ENCODE measurements at places on chromosomes 16 and 17. TPM values are rescaled to one million over a fixed set of nuclear protein-coding genes. Genes with fewer than 3 reads are reported as not detected.

The PLEKHH3 gene
- total RNA-seq: 64.8 TPM

The SLX4 gene
- 2.4 TPM for total RNA-seq

The TOM1L1 gene
- 15.9 TPM for total RNA-seq

The ABCC6 gene
- 2.2 TPM for total RNA-seq

The TMIGD1 gene
- not detected for total RNA-seq

The GSDMA gene
- total RNA-seq: 1.3 TPM

The KRTAP3-3 gene
- total RNA-seq: not detected

The EPN3 gene
- not detected for total RNA-seq

The RSKR gene
- total RNA-seq: 9.0 TPM

The KRTAP2-2 gene
- total RNA-seq: not detected

The CCNF gene
- total RNA-seq: 2.2 TPM

The CRHR1 gene
- total RNA-seq: not detected

The CCDC92B gene
- not detected for total RNA-seq

The SLC12A3 gene
- total RNA-seq: not detected

The PMP22 gene
- 260 TPM for total RNA-seq

The CTRB2 gene
- not detected for total RNA-seq

The C16orf54 gene
- 2.0 TPM for total RNA-seq

The ZG16B gene
- total RNA-seq: not detected

The RAB26 gene
- total RNA-seq: not detected

The DYNLRB2 gene
- not detected for total RNA-seq

The CACNA1G gene
- total RNA-seq: not detected

The KRT16 gene
- total RNA-seq: not detected

The ZNF594 gene
- total RNA-seq: 11.9 TPM

The ZP2 gene
- not detected for total RNA-seq

The VAT1L gene
- total RNA-seq: not detected

The SDK2 gene
- total RNA-seq: under 0.01 TPM

The KRT222 gene
- total RNA-seq: 2.0 TPM

The SMIM36 gene
- not detected for total RNA-seq

The KRTAP4-3 gene
- total RNA-seq: not detected

The OR3A3 gene
- total RNA-seq: not detected

The GPR139 gene
- total RNA-seq: not detected

The TP53TG3B gene
- total RNA-seq: not detected

The KIF18B gene
- not detected for total RNA-seq

The CMTM2 gene
- not detected for total RNA-seq

The FBXW10B gene
- total RNA-seq: 3.0 TPM

The RDM1 gene
- total RNA-seq: not detected

The CD300LB gene
- total RNA-seq: not detected

The SLC16A11 gene
- not detected for total RNA-seq

The FOXN1 gene
- total RNA-seq: not detected

The UTS2R gene
- not detected for total RNA-seq

The CA4 gene
- total RNA-seq: 11.6 TPM

The NACA2 gene
- not detected for total RNA-seq

The FNDC8 gene
- not detected for total RNA-seq

The TNFRSF17 gene
- total RNA-seq: not detected

The MT1H gene
- total RNA-seq: not detected

The HOXB5 gene
- 0.22 TPM for total RNA-seq

The TP53TG3F gene
- total RNA-seq: 0.65 TPM

The FGF11 gene
- 1.2 TPM for total RNA-seq

The CDH1 gene
- total RNA-seq: 0.98 TPM

The CBLN1 gene
- 2.1 TPM for total RNA-seq

The KPNA2 gene
- 13.2 TPM for total RNA-seq

The EFNB3 gene
- total RNA-seq: 0.34 TPM

Measured in subcutaneous adipose tissue (tissue), 4 donors.